ENCODE measurements at places on chromosomes 7 and 10.

DNA sequence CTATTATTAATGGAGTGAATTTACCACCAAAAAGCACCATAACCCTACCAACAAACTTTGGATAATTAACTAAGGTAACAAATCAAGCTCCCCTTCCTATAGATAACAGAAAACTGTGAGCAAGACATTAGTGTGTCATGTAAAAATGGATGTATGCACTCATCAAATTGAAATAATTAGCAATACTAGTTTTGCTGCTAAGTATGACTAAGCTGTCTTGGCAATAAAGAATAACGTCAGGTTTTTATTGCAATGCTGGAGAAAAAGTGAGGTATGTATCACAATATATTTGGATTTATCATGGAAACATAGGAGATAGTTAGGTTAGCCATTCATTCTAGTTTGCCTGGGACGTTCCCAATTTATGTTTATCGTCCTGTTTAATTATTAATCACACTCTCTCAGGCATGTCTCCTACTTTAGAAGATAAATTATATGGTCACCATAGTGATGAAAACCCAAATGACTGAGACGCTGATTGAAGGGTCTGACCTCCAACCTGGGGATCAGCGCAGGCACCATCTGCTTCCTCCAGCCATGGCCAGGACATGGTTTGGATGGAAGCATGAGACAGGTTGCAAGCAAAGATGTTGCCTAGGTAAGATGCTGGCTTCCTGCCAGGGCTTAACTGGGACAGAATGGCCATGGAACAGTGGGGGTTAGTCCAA is 125.6 kb downstream of the FANK1 start:
- no peak for DNase-seq

DNA sequence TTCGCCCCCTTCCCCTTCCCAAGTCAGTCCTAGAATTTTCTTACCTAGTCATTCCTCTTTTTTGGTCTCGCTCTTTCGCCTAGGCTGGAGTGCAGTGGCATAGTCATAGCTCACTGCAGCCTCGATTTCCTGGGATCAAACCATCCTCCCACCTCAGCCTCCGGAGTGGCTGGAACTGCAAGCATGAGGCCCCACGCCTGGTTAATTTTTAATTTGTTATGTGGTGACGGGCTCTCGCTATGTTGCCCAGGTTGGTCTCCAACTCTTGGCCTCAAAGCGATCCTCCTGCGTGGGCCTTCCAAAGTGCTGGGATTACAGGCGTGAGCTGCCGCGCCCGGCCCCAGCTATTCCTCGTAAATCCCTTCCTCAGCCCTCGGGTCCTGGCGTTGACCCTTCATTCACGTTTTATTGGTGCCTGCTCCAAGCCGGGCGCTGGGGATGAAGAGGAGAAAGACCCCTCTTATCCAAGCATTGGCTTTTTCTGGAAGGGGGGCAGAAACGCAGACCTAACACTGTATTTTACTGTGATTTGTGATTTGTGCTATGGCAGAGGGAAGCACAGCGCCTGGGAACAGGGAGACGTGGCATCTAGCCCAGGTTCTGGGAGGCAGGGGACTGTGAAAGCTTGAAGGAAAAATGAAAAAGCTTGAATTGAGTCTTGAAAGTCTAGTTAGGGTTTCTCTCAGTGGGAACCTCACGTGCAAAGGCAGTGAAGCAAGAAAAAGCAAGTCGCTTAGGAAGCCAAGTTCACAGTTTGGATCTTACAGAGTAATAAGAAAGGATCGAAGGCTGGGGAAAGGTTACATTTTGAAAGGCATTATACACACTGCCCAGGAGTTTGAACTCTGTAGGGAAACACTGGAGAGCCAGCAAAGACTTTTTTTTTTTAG is 516 bp downstream of the ZNHIT1 start:
- no peak for DNase-seq

DNA sequence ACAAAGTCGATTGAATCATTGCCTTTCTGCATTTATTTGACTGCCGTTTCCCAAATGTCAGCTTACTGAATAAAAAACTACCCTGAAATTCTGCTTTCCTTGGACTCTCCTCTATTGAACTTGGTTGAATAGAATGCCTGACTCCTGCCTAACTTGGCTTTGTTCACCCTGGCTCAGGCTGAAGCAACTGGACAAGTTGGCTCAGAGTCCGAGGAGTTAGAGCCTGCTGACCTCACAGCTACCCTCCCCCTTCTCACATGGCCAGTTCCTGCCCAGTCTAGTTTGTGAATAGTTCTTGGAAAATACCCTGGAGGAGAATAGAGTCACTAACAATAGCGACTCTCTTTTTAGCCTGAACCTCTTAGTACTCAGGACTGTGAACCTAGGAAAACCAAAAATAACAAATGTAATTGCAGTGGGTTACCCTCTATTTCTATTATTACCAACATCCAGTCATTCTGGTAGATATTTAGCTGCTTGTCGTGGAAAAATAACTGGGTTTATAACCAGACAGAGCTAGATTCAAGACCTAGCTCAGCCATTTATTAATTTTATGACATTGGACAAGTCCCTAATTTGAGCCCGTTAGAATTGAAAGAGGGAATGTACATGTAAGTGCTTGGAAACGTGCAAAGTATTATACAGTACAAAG is 17.3 kb upstream of the NRBF2 start:
- DNase-seq: no peak

- no peak for DNase-seq
These were observed 83.1 kb upstream of the SORCS3 start for GRCh38 chr10:104557966-104558365.

DNA sequence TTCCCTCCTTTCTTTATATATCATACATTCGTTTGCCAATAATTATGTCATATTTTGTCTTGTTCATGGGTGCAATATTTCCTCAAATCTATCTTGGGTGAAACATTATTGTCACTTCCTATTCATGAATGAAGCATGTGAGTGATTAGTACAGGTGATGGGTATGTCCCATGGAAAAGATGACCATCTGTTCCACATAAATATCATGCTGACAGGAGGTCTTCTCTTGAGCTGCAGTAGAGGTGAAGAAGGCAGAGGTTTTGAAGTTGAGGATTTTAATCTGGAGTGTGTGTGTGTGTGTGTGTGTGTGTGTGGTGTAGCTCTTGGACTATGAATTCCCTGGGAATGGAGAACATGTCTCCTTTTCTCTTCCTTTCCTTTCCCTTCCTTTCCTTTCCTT is 350.5 kb upstream of the CHRM2 start:
- no peak for DNase-seq

DNA sequence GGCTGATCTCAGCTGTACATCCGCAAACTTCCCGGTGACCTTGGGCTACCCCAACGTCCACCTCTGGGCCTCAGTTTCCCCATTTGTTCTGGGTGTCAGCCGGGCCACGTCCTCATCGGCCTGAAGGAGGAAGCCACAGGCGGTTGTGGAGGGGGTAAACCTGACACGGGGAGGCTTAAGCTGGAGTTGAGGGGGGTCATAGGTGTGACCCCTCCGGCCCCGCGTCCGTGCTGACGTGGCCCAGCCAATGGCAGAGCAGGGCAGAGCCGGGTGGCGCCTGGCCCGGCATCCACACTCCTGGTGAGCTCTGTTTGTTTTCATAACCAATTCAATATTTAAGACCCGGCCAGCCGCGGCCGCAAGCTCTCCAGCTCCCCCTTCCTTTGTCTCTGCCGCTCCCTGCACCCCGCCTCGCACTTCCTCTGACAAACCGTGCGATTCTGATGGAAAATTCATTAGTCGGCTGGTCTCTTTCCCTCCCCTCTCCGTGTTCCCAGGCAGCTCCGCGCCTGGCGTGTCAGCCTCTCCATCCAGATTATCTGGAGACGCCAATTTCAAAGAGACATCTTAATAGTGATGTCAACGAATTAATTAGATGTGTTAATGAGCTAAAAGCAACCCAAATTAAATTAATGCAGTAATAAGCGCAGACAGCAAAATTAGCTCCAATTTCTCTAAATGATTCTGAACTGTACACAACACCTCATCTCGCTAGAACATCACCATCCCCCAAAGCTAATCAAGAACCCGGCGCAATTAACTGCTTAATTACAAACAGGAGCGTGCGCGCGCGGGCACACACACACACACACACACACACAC is 55.4 kb downstream of the MICALL2 start:
- DNase-seq: no peak

Measured in NCI-H2029 treated with DMSO at 0.1 percent for 48 hours (cell line).